ENCODE measurements at places on chromosomes 3 and 15.

GRCh38 chr3:71421475-71421819 is 162.1 kb downstream of the FOXP1 start:
- DNase-seq = no peak

DNA sequence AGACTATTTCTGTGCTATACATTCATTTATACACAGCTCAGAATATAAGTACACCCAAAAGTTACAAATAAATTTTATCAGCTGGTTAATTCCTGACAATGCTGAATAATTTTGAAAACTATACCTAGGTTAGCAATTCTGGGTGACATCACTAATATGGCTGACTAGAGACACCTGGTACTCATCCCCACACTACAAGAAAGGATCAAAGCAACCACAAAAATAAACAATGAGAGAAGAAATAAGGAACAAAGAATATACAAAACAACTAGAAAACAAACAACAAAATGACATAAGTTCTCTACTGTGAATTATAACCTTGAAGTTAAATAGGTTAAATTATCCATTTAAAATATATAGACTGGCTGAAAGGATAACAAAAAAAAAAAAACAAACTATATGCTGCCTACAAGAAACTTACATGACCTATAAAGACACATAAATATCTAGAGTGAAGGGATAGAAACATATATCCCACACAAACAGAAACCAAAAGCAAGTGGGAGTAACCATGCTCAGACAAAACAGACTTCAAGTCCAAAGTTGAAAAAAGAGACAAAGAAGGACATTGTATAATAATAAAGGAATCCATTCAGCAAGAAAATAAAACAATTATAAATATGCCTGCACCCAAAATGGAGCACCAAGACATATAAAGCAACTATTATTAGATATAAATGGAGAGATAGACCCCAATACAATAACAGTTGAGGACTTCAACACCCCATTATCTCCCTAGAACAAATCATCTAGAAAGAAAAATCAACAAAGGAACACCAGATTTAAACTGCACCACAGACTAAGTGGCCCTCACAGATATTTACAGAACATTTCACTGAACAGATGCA is 57.8 kb downstream of the IMPG2 start:
- DNase-seq = no peak

DNA sequence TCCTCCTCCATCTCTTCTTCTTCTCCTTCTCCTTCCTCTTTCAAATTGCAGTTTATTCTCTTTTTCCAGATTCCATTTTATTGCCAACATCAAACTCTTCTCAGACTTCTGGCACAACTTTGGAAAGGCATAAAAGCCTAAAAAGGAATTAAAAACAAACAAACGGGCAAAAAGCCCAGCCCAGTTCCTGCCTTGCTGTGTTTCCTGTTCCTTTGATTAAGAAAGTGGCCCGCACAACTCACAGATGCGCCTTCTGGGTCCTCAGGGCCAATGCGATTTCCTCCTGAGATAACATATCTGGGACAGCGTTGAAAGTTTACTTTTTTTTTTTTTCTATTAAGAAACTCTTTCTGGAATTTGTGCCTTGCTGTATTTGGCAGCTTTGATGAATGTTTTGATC is 158.7 kb upstream of the UBE3A start:
- DNase-seq = no peak

GRCh38 chr3:196942915-196943277 is 568 bp upstream of the NCBP2 start:
- DNase-seq = no peak

- peak; percentile 44 for DNase-seq
These were observed 3.5 kb downstream of the DUSP7 start for GRCh38 chr3:52052831-52053306.

DNA sequence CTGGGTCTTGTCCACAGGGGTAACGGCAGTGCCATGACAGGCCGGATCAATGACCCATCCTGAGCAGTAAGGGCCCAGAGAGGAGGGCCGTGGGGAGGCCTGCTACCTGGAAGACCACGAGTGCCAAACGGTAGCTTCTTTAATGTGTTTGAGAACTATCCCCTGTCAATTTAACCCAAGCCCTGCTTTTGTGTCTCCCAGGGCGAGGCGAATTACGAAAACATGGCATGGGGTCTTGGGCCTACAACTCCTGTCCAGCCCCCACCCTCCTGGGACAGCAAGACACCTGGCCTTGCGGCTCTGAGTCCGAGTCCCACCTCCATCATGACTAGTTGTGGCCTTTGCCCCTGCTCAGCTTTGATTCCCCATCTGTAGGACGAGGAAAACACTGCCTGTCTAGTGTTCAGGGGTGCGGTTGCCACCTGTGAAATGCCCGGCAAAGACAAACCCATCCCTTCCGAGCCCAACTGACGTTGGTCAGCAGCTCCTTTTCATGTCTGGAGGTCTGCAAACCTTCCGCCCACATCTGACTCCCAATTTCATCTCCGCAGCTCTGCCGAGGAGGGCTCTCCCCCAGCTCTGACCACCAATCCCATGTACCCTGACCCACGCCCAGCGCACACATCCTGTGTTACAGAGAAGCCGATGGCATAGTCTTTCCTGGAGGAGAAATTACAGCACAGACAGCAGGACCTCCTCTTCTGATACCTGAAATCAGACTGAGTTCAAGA is 28.9 kb upstream of the SNRPA1 start:
- DNase-seq = no peak

DNA sequence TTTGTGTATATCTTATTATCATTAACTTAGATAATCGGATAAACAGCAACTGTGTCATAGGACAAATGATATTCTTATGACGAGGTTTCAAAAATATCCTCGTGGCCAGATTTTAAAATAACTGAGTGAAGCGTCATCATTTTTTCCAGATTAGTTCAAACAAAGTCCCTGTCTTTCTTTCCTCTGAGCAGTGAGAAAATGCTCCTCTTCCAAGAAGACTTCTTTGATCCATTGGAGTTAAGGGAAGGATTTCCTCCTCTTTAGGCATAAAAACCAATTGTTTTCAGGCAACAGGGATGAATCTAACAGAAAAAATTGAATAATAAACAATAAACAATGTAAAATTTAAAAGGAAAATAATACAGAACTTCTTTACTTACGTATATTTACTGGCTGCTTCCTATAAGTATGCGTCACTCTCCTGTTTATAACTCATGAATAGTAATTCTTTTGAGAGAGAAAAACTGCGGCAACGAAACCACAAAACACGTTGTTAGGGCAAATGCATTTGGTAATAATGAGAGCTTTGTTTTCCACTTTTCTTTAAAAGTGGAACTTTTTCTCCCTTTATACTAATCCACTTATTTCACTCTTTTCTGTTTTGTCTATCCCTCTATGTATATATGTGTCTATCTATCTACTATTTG is 419.4 kb upstream of the ONECUT1 start:
- DNase-seq = no peak

- no peak for DNase-seq
These were observed 168.3 kb downstream of the GHSR start for GRCh38 chr3:172279974-172280373.

- DNase-seq = no peak
These were observed 1.5 kb downstream of the CEP63 start for GRCh38 chr3:134487406-134487805.

- no peak for DNase-seq
These were observed 121.2 kb downstream of the TLE3 start for GRCh38 chr15:69976366-69976994.

DNA sequence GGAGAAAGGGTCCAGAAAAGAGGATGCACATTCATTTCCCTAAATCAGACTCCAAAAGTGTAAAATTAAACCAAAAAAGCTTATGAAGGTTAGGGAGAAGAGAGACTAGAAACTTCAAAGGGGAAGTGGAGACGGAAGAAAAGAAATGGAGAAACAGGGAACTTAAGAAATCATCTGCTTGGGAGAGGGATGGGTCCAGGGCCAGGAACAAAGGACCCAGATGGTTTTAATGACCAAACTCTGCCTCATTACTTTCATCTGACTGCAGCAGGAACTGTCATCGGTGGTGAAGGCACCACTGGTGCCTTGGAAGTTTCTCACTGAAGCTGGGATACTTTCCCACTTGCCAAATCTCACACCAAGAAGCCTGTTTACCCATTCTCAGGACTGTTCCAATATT is 70.5 kb upstream of the SLC4A7 start:
- no peak for DNase-seq

GRCh38 chr3:165797551-165797950 is 39.7 kb downstream of the BCHE start:
- no peak for DNase-seq

All from AG09309 (cell line).